Effector memory CD8-positive, alpha-beta T cell (primary cell): ENCODE measurements at places on chromosomes 7 and 10.

DNA sequence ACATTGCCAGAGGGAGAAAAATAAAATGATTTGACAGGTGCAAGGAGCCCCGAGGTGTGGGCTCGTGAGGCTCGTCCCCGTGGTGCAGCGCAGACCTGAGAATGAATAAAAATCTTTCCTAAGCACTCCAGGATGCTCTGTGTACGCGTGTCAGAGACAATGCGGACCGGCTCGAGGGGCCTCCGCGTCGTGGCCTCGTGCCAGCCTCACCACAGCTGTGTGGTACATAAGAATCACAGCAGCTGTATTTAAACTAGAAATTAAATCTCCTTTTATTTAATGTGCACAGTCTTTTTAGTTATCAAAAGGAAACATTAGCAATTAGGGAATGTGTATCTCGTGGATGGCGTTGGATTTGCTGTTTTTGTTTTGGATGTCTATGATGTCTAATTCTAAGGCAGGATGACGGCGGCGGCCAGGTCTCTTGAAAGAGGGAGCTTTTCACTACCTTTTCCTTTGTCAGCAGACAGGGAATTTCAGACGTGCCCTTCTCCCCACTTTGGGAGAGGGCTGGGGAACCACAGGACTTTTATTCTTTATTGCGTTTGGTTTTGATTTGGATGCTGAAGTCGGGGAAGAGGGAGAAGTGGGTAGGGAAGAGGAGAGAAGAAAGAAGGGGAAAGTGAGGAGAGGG, 365.3 kb upstream of the SHH start:
- no peaks in the 10 kb centered on the region for H3K4me1 ChIP-seq
- no peaks in the 10 kb centered on the region for H3K27me3 ChIP-seq
- no peak overlapping the region for H3K4me3 ChIP-seq
- DNase-seq: no peak
- H3K27ac ChIP-seq: no peak overlapping the region

GRCh38 chr10:10498781-10499180, 518.9 kb upstream of the CELF2 start:
- H3K27me3 ChIP-seq: no peaks in the 10 kb centered on the region
- DNase-seq: no peak
- no peaks in the 10 kb centered on the region for H3K36me3 ChIP-seq

DNA sequence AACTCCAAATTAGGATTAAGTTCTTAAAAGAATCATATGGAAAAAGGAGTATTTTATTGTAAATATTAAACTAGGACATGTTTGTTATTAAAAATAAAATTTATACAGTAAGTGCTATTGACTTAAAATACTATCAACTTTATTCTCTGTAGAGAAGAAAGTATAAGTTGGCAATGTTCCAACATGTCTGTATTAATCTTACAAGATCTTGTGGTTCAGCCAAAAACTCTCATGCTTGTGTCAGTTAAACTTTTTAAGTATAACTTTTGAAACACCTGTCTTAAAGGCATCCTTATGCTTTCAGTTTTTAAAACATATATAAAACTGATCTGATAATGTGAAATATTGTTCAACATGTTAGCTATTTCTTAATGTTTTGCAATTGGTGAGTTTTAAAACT, 160.7 kb downstream of the ZEB1 start:
- H3K27me3 ChIP-seq: no peaks in the 10 kb centered on the region
- H3K4me3 ChIP-seq: no peak overlapping the region
- no peak for DNase-seq
- no peak overlapping the region for H3K27ac ChIP-seq
- H3K36me3 ChIP-seq: no peaks in the 10 kb centered on the region

DNA sequence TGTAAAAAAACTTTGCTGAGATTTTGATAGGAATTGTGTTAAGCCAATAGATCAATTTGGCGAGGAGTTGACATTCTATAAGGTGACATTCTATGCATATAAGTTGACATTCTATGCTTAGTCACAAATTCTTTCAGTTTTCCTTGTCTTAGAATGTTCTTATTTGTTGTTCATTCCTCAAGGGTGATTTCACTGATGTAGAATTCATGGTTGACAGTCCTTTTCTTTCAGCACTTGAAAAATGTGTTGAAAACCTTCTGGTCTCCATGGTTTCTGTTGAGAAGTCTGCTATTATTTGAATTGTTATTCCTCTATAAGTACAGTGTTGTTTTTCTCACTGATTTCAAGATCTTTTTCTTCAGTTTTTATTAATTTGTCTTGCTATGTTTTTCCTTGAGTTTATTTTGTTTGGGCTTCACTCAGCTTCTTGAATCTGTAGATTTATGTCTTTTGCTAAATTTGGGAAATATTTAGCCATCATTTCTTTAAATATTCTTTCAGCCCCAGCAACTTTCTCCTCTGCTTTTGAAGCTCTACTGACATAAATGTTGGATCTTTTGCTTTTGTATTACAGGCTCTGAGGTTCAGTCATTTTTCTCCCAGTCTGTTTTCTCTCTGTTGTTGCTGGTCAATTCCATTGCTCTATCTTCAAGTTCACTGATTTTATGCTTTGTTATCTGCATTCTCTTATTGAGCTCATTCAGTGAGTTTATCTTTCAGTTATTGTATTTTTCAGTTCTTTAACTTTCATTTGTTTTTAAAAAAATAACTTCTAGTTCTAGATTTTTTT, 154.9 kb downstream of the SDK1 start:
- H3K27me3 ChIP-seq: peaks cover 24% of the 10 kb centered on the region
- no peaks in the 10 kb centered on the region for H3K4me1 ChIP-seq
- no peaks in the 10 kb centered on the region for H3K36me3 ChIP-seq
- no peak overlapping the region for H3K27ac ChIP-seq
- DNase-seq: no peak

GRCh38 chr7:157990226-157990880, 597.3 kb downstream of the PTPRN2 start:
- peaks cover 2% of the 10 kb centered on the region for H3K36me3 ChIP-seq
- peaks cover 21% of the 10 kb centered on the region for H3K27me3 ChIP-seq
- H3K4me3 ChIP-seq: no peak overlapping the region

DNA sequence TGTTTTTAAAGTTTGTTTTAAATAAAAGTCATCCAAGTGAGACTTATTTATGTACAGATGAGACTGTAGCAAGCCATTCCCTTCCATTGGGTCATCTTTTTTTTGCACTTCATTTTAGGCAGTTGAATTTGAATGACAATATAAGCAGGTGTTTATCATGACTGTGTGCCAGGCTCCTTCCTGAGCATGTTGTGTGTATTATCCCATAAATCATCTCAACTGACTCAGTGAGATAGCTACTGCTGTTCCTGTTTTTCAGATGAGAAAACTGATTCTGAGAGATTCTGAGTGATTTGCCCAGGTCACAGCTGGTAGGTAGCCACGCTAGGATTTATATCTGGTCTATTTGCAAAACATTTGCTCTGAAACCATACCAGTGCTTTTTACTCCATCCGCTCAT, 11.7 kb downstream of the TMEM254 start:
- peaks cover 10% of the 10 kb centered on the region for H3K36me3 ChIP-seq
- no peaks in the 10 kb centered on the region for H3K4me1 ChIP-seq
- H3K27me3 ChIP-seq: no peaks in the 10 kb centered on the region
- no peak overlapping the region for H3K27ac ChIP-seq
- H3K4me3 ChIP-seq: no peak overlapping the region

DNA sequence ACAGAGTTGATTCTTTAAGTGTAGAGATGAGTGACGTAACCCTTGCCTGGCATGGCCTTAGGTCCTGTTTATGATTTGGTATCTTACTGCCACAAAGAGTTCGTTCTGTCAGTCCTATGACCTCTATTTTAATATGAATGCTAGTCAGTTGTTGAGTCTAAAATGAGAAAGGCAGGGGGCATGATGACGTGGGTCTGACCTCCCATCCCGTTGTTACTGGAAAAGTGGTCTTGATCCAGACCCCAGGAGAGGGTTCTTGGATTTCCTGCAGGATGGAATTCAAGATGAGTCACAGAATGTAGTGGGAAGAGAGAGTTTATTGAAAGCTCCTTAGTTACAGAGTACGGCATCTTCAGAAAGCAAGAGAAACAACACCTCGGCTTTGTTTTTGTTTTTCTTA, 317.0 kb upstream of the COBL start:
- no peaks in the 10 kb centered on the region for H3K36me3 ChIP-seq
- no peaks in the 10 kb centered on the region for H3K27me3 ChIP-seq
- no peak overlapping the region for H3K27ac ChIP-seq
- no peak for DNase-seq
- no peak overlapping the region for H3K4me3 ChIP-seq

DNA sequence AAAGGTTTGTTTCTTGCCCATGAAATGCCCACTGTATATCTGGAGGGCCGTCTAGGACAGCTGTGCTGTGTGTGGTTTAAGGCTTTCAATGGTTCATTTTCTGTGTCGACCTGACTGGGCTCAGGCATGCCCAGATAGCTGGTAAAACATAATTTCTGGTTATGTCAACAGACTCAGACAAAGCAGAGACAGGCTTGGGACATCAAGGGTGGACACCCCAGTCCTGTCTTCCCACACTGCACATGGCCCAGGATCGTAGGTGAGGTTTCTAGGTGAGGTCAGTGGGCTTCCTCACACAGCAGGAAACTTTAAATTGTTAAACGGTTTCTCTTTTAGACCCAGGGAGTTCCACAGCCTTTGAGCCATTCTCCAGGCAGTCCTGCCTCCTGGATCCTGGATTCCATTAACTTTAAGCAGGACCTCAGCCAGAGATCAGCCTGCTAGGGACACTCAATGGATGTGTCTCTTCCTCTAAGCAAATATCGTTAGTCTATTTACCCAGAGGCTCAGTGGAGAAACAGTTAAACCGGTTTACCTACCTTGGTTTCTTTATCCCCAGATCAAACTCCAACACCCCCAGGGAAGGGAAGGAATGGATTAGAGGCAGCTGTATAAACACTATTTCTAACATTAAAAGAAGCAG, 66.4 kb downstream of the ST8SIA6 start:
- H3K27me3 ChIP-seq: peaks cover 7% of the 10 kb centered on the region
- no peak overlapping the region for H3K4me3 ChIP-seq
- DNase-seq: no peak
- no peak overlapping the region for H3K27ac ChIP-seq
- peaks cover 2% of the 10 kb centered on the region for H3K36me3 ChIP-seq

- H3K4me3 ChIP-seq: no peak overlapping the region
- DNase-seq: no peak
- no peak overlapping the region for H3K27ac ChIP-seq
- no peaks in the 10 kb centered on the region for H3K36me3 ChIP-seq
- peaks cover 38% of the 10 kb centered on the region for H3K27me3 ChIP-seq
These were observed 12.1 kb upstream of the CPA2 start for GRCh38 chr7:130254555-130254954.

DNA sequence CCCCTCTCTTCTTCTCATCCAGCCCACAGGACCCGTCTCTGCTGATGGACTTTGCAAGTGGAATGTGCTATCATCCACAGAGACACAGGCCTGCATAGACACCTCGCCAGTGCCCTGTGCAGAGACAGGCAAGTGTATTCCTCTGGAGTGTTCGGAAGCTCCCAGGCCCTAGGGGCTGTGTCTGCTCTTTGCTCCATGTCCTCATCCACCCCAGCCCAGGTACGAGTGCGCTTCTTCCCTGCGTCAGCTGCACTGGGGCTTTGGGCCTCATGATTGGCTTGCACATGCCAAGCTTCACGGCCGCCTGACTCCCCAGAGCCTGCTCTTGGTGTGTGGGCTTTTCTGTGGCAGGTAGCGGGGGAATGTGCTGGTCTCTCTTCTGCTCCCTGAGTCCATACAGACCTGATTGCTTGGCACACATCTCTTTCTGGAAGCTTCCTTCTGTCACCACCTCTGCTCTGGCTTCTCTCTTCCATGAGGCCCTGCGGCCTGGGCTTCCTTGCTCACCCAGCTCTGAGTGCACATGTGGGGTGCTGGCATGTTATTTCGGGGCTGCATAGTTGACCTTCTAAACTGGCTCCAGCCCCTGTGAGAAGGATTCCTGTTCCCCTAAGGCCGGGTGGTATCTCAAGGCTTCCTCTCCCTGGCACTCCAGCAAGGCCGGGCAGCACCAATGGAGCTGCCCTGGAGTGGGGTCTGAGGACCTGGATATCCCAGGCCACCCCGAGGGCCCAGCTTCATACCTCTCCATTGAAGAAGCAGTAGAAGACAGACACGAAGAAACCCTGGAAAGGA, 27.8 kb downstream of the CRHR2 start:
- no peaks in the 10 kb centered on the region for H3K36me3 ChIP-seq
- no peaks in the 10 kb centered on the region for H3K27me3 ChIP-seq
- H3K4me1 ChIP-seq: no peaks in the 10 kb centered on the region
- H3K4me3 ChIP-seq: no peak overlapping the region
- DNase-seq: no peak
- no peak overlapping the region for H3K27ac ChIP-seq

DNA sequence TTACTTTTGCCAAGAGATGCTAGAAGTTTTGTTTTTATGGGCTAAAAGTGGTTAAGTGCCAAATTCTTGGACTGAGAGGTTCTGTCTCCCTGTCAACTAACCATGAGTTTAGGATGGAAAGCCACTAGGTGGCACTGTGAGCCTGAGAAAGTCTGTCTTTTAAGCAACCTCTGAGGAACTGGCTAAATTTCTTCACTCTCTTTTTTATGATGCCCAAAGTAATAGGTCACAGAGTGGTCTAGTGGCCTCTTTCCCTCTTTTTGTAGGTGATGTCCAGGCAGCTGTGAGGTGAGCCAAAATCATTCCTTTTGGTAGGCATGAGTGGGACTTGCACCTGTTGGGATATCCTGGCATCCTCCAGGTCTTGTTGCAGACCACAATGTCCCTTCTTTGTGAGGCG, 56.8 kb downstream of the SND1 start:
- DNase-seq: peak; percentile 72
- H3K27me3 ChIP-seq: no peaks in the 10 kb centered on the region
- peaks cover 12% of the 10 kb centered on the region for H3K4me1 ChIP-seq
- no peak overlapping the region for H3K4me3 ChIP-seq
- H3K36me3 ChIP-seq: peaks cover 72% of the 10 kb centered on the region

- H3K27me3 ChIP-seq: peaks cover 4% of the 10 kb centered on the region
- peak overlapping the region; percentile 91 for H3K4me3 ChIP-seq
- peaks cover 31% of the 10 kb centered on the region for H3K36me3 ChIP-seq
- H3K27ac ChIP-seq: peak overlapping the region; percentile 95
These were observed 507 bp downstream of the PDZD8 start for GRCh38 chr10:117374506-117375359.

DNA sequence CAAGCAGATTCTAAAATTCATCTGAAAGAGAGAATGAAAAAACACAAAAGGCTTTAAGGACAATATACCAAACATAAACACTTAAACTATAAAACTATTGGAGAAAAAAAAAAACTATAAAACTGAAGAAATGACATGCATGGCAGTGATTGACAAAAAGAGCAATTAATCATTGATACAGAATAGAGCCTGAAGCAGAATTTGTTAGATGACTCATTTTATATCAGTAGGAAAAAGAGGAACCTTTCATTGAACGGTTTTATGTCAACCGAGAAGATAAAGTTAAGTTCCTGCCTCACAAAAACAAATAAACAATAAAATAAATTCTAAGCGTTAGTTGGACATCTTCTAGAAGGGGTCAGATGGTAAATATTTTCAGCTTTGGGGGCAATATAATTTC, 23.3 kb downstream of the NPY start:
- peaks cover 53% of the 10 kb centered on the region for H3K27me3 ChIP-seq
- no peak for DNase-seq
- H3K27ac ChIP-seq: no peak overlapping the region
- H3K36me3 ChIP-seq: no peaks in the 10 kb centered on the region

GRCh38 chr10:92142949-92143348, 147.9 kb downstream of the CPEB3 start:
- no peak overlapping the region for H3K27ac ChIP-seq
- no peaks in the 10 kb centered on the region for H3K4me1 ChIP-seq
- peaks cover 9% of the 10 kb centered on the region for H3K36me3 ChIP-seq
- no peak for DNase-seq
- no peaks in the 10 kb centered on the region for H3K27me3 ChIP-seq
- no peak overlapping the region for H3K4me3 ChIP-seq
